ENCODE measurements at places on chromosomes 6 and 20.

- DNase-seq = no peak
- H3K36me3 ChIP-seq = no peaks in the 10 kb centered on the region
- H3K4me1 ChIP-seq = peaks cover 4% of the 10 kb centered on the region
Observed at GRCh38 chr20:36153736-36154699, 522 bp upstream of the EPB41L1 start.

DNA sequence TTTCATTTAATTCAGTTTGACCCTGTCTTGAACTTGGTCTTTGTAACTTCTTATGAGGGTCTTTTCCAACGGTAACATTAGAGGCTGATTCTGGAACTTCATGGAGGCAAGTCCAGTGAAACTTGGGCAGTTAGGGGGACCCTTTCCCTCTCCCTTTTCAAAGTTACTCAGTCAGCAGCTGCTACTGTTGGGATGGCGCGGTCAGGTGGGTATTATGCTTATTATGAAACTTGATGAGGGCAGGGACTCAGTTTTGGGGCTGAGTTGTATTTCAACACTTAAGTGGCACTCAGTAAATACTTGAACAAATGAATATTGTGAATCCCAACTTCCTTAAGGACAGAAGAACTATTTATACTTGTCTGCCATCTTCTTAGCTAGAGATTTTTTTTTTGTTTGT, 20.8 kb downstream of the TOP1 start:
- H3K4me1 ChIP-seq = peaks cover 53% of the 10 kb centered on the region
- no peak for DNase-seq
- peak overlapping the region; percentile 25 for H3K27ac ChIP-seq
- H3K4me3 ChIP-seq = no peak overlapping the region
- peaks cover 9% of the 10 kb centered on the region for H3K36me3 ChIP-seq

GRCh38 chr20:63194007-63194796, 21.7 kb downstream of the YTHDF1 start:
- H3K4me1 ChIP-seq = peaks cover 7% of the 10 kb centered on the region
- H3K36me3 ChIP-seq = peaks cover 44% of the 10 kb centered on the region
- DNase-seq = no peak
- H3K27ac ChIP-seq = no peak overlapping the region
- no peaks in the 10 kb centered on the region for H3K27me3 ChIP-seq

GRCh38 chr6:121660277-121660676, 224.8 kb downstream of the GJA1 start:
- no peaks in the 10 kb centered on the region for H3K27me3 ChIP-seq
- H3K4me3 ChIP-seq = no peak overlapping the region
- H3K27ac ChIP-seq = no peak overlapping the region
- no peaks in the 10 kb centered on the region for H3K36me3 ChIP-seq
- H3K4me1 ChIP-seq = no peaks in the 10 kb centered on the region

DNA sequence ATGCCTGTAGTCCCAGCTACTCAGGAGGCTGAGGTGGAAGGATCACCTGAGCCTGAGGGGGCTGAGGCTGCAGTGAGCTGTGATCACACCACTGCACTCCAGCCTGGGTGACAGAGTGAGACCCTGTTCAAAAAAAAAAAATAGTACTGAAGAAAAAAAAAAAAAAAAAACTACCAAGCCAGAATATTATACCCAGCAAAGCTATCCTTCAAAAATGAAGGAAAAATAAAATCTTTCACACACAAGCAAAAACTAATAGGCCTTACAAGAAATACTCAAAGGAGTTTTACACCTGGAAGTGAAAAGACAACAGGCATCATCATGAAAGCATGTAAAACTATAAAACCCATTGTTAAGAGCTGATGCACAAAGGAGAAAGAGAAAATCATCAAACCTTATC, 37.5 kb upstream of the SRSF6 start:
- no peak overlapping the region for H3K27ac ChIP-seq
- DNase-seq = no peak
- peaks cover 3% of the 10 kb centered on the region for H3K36me3 ChIP-seq
- no peak overlapping the region for H3K4me3 ChIP-seq

DNA sequence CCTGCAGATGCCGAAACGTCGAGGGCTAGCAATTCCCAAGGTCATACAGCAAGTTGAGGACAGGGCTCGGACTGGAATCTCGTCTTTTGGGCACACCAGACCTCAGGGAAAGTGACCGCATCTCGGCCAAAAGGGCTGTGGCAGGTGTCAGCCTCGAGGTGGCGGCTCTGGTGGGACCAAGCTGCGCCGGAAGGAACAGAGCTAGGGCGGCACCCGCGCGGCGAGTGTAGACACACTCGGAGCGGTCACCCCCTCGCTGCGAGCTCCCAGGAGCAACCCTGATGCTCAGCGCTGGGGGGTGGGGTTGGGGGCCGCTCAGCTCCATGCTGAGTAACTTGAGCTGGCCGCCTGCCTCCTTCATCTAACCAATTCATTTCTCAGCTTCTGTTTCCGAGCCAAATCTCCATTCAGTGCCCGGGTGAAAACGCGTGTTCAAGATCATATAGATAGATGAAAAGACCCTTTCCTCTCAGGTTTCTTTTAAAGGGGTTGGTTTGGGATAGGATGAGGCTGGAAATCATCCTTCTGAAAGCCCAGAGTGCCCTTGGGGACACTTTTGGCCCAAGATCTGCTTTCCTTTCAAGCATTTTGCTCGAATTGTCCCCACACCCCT, 2.2 kb upstream of the TUBB2B start:
- H3K27me3 ChIP-seq = peaks cover 75% of the 10 kb centered on the region
- DNase-seq = no peak
- peak overlapping the region; percentile 82 for H3K4me3 ChIP-seq
- H3K36me3 ChIP-seq = no peaks in the 10 kb centered on the region
- H3K27ac ChIP-seq = peak overlapping the region; percentile 95

DNA sequence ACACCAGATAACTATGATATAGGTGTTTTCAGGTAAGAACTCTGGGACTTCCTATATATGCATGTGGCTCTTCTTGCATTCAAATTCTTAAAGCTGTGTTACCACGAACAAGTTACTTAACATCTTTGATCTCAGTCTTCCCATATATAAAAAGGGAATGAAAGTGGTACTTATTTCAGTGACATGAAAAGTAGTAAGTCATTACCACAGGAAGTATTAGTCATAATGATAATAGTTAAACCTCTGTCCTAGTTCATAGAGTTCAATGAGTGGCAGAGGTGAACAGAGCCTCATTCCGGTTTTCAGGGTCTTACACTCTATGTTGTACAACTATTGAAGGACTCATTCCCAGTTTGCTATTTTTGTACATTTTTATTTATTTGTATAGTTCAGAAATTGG, 237.0 kb downstream of the NKAIN2 start:
- H3K27me3 ChIP-seq = no peaks in the 10 kb centered on the region
- no peak overlapping the region for H3K27ac ChIP-seq
- H3K4me3 ChIP-seq = no peak overlapping the region
- no peak for DNase-seq
- H3K4me1 ChIP-seq = no peaks in the 10 kb centered on the region
- H3K36me3 ChIP-seq = no peaks in the 10 kb centered on the region

DNA sequence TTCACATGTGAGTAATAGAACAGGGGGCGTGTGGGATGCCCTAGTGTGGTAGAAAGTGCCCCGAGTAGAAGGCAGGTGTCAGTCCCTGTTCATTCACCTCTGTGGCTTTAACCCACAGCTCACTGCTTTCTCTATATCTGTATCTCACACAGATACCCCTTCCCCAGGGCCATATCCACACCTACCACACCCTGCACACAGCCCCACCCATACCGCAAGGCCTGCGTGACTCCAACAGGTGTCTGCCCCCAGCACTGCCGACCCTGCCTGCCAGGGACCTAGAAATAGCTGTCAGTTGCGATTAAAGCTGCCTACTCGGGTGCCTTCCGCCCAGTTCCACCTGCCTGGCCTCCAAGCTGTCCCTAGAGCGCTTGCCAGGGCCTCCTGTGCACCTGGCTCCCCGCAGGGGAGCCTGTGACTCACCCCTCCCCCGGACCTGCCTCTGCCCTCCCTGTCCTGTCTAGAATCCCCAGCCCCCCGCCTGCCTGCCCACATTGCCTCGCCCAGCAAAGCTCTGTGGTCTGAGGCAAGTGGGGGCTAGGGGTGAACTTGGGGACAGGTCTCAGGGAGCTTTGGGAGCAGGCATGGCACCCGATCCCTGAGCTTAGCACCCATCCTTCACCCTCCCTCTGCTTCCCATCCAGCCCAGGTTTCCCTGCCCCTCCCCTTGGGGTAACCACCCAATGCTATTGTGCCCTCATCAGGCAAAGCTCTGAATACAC, 38.3 kb upstream of the ID1 start:
- no peak for DNase-seq
- no peak overlapping the region for H3K4me3 ChIP-seq
- peaks cover 8% of the 10 kb centered on the region for H3K4me1 ChIP-seq
- H3K27me3 ChIP-seq = no peaks in the 10 kb centered on the region

DNA sequence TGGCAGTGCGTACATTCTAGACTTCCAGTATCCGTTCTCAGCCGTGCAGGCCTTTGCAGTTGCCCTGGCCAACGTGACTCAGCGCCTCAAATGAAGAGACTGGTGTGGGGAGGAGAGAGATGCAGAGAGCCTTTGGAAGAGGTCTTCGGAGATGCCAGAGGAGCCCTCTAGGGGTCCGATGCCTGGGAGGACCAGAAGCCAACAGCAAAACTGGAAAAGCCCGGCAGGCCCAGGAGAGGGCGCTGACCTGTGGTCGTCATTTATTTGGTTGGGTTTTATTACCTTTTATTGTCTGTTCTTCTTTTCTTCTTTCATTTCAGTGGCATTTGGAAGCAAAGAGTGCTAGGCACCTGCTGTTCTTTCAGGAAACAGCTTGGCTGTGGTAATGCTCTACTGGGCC, 53.3 kb upstream of the TMEM181 start:
- no peaks in the 10 kb centered on the region for H3K27me3 ChIP-seq
- H3K27ac ChIP-seq = peak overlapping the region; percentile 82
- H3K36me3 ChIP-seq = peaks cover 46% of the 10 kb centered on the region
- H3K4me1 ChIP-seq = no peaks in the 10 kb centered on the region

DNA sequence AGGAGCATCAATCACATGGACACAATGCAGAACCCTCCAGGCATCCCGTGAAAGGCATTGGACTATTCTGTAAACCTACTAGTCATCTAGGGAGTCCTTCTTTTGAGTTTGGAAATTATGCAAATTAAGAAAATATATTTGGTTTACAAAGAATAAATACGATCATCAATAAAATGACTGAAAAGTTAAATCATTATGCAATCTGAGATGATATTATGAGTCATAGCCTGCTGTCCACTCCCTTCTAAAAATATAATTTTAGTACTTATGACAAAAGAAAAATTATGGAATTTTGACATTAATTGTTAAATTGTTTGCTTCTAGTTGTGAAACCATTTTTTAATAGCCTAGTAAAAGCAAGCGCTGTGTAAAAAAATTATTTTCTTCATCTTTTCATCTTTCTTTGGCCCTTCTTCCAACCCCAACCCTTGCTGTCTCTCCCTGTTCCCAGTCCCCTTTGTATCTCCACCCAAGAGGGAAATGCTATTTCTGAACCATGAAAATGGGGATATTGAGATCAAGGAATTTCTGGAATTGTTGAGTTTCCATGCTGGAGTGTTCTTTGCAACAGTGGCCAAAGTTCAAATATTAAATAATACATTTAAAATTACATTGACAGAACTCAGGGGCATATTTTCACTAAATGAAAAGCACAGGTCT, 599.8 kb downstream of the COL12A1 start:
- no peaks in the 10 kb centered on the region for H3K4me1 ChIP-seq
- H3K27me3 ChIP-seq = no peaks in the 10 kb centered on the region
- no peak overlapping the region for H3K27ac ChIP-seq
- no peak overlapping the region for H3K4me3 ChIP-seq
- H3K36me3 ChIP-seq = no peaks in the 10 kb centered on the region

DNA sequence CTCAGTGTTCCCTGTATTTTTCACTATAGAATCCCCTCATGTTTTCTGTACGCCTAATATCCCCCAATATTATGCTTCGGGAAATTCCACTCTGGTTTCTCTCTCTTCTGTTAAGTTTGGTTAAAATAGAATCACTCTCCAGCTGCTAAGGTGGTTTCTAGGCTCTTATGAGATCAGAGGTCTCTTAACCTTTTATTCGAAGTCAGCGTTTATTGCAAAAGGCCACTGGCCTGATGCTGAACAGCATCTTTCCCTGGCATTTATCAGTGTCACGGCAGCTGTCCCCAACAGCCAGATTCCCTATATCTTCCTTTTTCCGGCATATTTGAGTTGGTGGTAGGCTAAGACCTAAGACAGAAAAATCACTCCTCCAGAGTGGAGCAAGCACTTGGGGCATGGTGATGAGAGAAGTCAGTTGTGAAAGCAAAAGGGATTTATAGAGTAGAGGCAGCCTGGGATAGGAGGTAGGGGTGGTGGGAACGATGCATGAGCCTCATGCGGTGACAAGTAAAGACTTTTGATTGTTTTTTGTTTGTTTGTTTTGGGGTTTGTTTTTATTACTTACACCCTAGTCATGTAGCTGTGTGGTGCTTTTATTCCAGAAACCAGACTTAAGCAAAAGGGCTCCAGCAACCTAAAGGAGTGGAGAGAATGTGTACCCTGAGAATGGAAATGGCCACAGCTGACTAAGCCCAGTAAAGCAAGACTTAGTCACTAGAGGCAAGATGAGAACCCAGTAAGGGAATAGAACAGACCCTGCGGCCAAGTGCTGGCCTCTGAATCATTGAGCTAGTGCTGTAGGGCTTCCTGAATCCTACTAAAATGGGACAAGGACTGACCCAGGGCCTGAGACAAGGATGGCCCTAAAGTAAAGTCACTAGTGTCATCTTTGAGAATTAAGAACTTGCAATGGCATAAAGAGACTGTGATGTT, 233.0 kb upstream of the PRND start:
- no peaks in the 10 kb centered on the region for H3K4me1 ChIP-seq
- peaks cover 12% of the 10 kb centered on the region for H3K27me3 ChIP-seq
- no peaks in the 10 kb centered on the region for H3K36me3 ChIP-seq
- no peak overlapping the region for H3K27ac ChIP-seq

DNA sequence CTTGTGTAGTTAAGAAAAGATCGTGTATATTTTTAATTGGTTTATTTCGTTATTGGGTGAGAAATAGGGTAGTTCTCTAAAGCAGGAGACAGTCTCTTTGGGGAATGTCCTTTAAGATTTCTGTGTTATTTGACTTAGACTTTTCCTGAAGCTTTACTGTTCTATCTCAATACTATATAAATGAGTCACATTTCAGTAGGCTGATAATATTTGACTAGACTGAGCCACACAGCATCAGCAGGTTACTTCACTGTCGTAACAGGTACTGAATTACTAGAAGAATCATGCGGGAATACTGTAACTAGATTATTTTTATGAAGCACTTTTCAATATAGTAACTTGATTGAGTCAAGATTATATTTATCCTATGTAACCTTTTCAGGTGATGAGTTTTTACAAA, 1.4 kb downstream of the SMAP1 start:
- H3K36me3 ChIP-seq = peaks cover 3% of the 10 kb centered on the region
- H3K4me3 ChIP-seq = peak overlapping the region; percentile 93
- no peak for DNase-seq
